ENCODE measurements at places on chromosomes 4 and X. TPM values are rescaled to one million over a fixed set of nuclear protein-coding genes. Genes with fewer than 3 reads are reported as not detected.

Gene VSIG4
- polyA plus RNA-seq = 6.7 TPM

Gene HTN1
- not detected for polyA plus RNA-seq

Gene BTK
- 4.0 TPM for polyA plus RNA-seq

Gene FHIP1A
- polyA plus RNA-seq = 4.0 TPM

Gene TKTL2
- polyA plus RNA-seq = not detected

Gene AVPR2
- 1.7 TPM for polyA plus RNA-seq

Gene PAK3
- 7.2 TPM for polyA plus RNA-seq

Gene BEX4
- 155 TPM for polyA plus RNA-seq

Gene NPFFR2
- 0.76 TPM for polyA plus RNA-seq

Gene TBX22
- polyA plus RNA-seq = 3.4 TPM

Gene FGF2
- 8.8 TPM for polyA plus RNA-seq

Gene XG
- 0.20 TPM for polyA plus RNA-seq

Gene USP17L12
- not detected for polyA plus RNA-seq

Gene STPG2
- polyA plus RNA-seq = 0.53 TPM

Gene GASK1B
- 27.2 TPM for polyA plus RNA-seq

Gene TGIF2LX
- not detected for polyA plus RNA-seq

Gene SNCA
- polyA plus RNA-seq = 55.4 TPM

Gene EDA
- polyA plus RNA-seq = 5.8 TPM

Gene SLC16A2
- 27.4 TPM for polyA plus RNA-seq

Gene GLRB
- polyA plus RNA-seq = 13.4 TPM

Gene CLGN
- polyA plus RNA-seq = 3.6 TPM

Gene UPF3B
- 34.9 TPM for polyA plus RNA-seq

Gene ZNF827
- polyA plus RNA-seq = 35.3 TPM

Gene KDR
- 43.8 TPM for polyA plus RNA-seq

Gene ERAS
- 0.16 TPM for polyA plus RNA-seq

Gene GPR82
- 0.06 TPM for polyA plus RNA-seq

Gene LIN54
- polyA plus RNA-seq = 13.8 TPM

Gene CT55
- polyA plus RNA-seq = 0.20 TPM

Gene RASSF6
- 4.7 TPM for polyA plus RNA-seq

Gene TMSB15A
- polyA plus RNA-seq = 81.2 TPM

Gene AMOT
- polyA plus RNA-seq = 82.0 TPM

Gene ARSJ
- 18.9 TPM for polyA plus RNA-seq

Gene SPARCL1
- 15.3 TPM for polyA plus RNA-seq

Gene GAB1
- polyA plus RNA-seq = 48.2 TPM

Gene ADRA2C
- 9.2 TPM for polyA plus RNA-seq

Gene GABRE
- 13.9 TPM for polyA plus RNA-seq

Gene FGF5
- polyA plus RNA-seq = 0.10 TPM

Gene SHISA3
- 85.6 TPM for polyA plus RNA-seq

Gene FAM47B
- not detected for polyA plus RNA-seq

Gene USP27X
- polyA plus RNA-seq = 11.8 TPM

Gene NDNF
- polyA plus RNA-seq = 62.6 TPM

Gene ZC4H2
- polyA plus RNA-seq = 22.2 TPM

Gene GAGE12H
- not detected for polyA plus RNA-seq

Gene SPANXC
- not detected for polyA plus RNA-seq

Gene HERC3
- polyA plus RNA-seq = 14.4 TPM

Gene MFAP3L
- polyA plus RNA-seq = 20.4 TPM

Gene MBNL3
- 31.3 TPM for polyA plus RNA-seq

All from renal cortex interstitium (tissue), 15 donors.